ENCODE measurements at places on chromosomes 1 and 21. TPM values are rescaled to one million over a fixed set of nuclear protein-coding genes. Genes with fewer than 3 reads are reported as not detected.

DNA sequence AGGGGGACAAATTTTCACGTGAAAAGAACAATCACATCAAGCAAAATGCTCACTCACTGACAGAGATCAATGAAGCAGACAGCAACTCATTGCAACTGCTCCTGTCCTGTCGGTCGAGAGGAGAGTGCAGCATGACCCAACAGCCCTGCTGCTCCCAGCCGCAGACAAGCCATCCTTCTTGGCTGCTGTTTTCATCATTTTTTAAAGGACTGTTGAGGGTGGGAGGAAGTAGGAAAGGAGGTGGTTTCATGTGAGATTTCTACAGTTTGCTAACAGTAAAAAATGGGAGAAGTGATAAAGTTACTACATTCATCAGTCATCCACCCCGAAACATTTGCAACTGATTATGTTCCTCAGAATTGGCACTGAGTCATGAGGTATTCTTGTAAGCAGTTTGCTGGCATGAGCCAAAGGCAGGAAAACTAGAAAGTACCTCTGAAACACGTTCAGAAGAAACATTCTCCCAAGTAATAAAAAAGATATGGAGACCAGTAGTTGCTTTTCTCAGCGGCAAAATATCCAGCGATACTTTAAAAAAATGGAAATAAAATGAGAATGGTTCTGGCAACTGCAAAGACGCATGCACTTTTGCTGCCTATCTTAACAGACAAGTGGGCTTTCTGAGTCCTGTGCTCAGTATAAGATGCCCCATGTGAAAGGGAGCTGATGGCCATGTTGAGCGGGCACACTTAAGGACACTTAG lies 72.0 kb upstream of the CLDN14 start:
- DNase-seq, result no peak

Gene CASQ1
- not detected for total RNA-seq

DNA sequence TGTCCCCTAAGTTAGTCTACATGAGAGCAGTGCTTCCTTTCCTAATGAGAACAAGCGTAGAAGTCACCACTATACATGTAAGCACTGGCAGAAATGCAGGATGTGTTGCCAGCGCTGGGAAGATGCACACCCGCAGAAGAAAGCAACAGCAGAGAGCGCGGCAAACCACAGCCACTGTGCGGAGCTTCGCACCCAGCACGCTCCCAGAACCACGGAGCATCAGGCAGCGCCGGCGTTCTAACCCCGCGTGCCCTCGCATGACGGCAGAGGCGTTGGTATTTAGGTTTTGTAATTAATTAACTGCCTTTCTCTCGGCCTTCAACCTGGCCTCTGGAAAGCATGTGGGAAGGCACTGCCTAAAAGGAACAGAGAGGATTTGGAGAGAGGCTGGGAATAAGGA lies 69.1 kb downstream of the OLIG1 start:
- no peak for DNase-seq

Gene CCDC17
- 1.2 TPM for total RNA-seq

All from dermis blood vessel endothelial cell (primary cell).